ENCODE measurements at places on chromosomes 12 and 14.

DNA sequence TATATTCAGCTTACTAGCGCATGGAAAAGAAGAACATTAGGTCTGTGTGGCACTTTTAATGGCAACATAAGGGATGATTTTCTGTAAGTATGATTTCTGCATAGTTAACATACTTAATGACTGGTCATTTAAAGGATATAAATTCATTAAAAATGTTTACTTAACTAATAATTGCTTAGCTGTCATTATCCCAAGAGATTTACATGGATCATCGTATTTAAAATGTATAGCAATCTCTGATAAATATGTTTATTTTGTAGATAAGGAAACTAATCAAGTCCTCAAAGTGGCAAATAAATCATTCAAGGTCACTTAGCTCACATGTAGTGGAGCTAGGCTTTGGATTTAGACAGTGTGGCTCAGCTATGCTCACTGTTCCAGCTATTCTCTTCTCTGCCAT, 158.6 kb downstream of the OTOGL start:
- H3K4me3 ChIP-seq: no peak overlapping the region
- no peak for DNase-seq
- no peaks in the 10 kb centered on the region for H3K27me3 ChIP-seq

GRCh38 chr14:61470261-61470960, 149.0 kb downstream of the PRKCH start:
- peaks cover 50% of the 10 kb centered on the region for H3K4me1 ChIP-seq
- DNase-seq: peak; percentile 95
- H3K36me3 ChIP-seq: no peaks in the 10 kb centered on the region
- H3K27ac ChIP-seq: peak overlapping the region; percentile 90
- no peak overlapping the region for H3K4me3 ChIP-seq

GRCh38 chr14:64598404-64598803, 48.6 kb downstream of the PPP1R36 start:
- H3K36me3 ChIP-seq: no peaks in the 10 kb centered on the region
- no peaks in the 10 kb centered on the region for H3K27me3 ChIP-seq
- no peak overlapping the region for H3K27ac ChIP-seq
- H3K4me1 ChIP-seq: no peaks in the 10 kb centered on the region
- no peak overlapping the region for H3K4me3 ChIP-seq

DNA sequence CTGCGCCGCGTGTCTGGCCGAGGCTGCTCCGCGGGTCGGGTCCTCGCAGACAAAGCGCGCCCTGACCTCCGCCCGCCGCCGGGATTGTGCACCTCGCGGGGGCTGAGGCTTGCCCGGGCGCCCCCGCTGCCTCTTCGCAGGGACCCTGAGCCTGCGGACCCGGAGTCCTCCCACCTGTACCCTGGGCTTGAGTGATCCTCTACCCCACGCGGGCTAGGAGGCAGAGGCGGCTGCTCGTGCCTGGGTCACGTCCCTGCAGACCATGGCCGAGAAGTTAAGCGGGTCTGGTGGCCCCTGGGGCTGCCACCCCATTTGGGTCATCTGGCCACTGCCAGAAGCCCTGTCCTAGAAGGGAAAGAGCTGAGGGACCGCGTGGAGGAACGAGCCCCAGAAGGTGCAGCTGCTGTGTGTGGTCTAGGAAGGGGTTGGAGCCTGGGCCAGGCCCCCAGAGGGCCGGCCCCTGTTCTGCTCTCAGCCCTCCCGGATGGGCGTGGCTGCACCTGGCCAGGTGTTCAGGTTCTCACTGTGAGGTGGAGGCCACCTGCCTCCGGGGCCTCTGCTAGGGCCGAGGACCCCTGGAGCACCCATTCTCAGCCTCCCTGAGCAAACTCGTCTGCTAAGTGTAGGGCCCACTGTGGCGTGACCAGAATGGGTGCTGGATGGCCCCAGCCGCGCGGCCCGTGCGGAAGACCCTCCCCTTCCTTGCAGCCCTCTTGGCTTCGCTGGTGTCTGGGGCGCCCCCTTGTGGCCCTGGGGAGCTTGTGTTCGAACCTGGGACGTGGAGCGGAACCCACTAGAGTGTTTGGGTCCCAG, 49.6 kb downstream of the LRCOL1 start:
- peak overlapping the region; percentile 63 for H3K4me3 ChIP-seq
- H3K27ac ChIP-seq: no peak overlapping the region
- peaks cover 12% of the 10 kb centered on the region for H3K4me1 ChIP-seq
- DNase-seq: peak; percentile 74

- DNase-seq: no peak
- H3K36me3 ChIP-seq: no peaks in the 10 kb centered on the region
- H3K27me3 ChIP-seq: no peaks in the 10 kb centered on the region
- H3K4me3 ChIP-seq: no peak overlapping the region
These were observed 284.5 kb downstream of the CACNA1C start for GRCh38 chr12:2337031-2338010.

DNA sequence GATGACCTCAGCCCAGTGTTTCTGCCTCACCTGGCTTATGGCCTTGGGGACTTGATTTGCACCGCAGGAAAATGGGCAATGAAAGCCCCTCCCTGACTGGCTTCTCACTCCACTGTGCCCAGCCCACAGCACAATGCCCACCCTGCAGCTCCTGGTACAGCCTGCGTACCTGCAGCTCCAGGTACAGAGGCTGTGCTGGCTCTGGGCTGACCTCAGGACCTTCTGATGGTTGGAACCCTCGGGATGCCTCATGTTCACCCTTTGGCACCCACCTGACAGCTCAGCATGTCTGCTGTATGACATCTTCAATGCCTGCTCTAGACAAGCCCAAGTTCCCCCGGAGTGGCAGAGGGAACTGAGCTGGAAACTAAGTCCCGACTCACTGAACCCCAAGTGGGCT, 87.1 kb downstream of the ALG10 start:
- H3K4me3 ChIP-seq: no peak overlapping the region
- no peaks in the 10 kb centered on the region for H3K4me1 ChIP-seq
- H3K27ac ChIP-seq: no peak overlapping the region
- no peaks in the 10 kb centered on the region for H3K27me3 ChIP-seq
- no peaks in the 10 kb centered on the region for H3K36me3 ChIP-seq

DNA sequence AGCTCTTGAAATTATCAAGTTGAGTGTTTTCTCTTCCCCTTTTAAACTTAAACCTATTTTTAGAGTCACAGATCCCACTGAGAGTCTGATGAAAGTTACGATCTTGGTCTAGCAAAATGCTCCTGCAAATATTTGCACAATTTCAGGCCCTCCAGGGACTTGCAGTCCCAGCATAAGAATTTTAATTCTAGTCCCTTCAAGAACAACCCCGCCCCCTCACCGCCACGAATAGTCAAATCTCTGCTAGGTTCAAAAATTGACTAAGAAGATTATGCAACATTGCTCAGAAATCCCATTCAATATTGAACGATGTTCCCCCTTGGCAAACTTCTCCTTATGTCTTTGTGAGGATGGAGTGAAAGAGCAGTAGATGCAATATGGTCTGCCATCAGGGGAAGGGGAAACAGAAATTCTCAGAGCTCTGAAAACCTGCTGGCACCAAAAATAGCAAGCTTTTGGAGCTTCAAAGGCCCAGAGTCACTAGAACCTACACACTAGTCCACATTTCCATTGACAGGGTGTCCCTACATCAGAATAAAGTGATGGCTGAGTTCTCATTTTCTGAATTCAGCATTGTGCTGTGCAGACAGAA, 127.5 kb upstream of the CCDC175 start:
- H3K36me3 ChIP-seq: no peaks in the 10 kb centered on the region
- H3K27me3 ChIP-seq: no peaks in the 10 kb centered on the region
- H3K4me3 ChIP-seq: no peak overlapping the region
- DNase-seq: no peak

- DNase-seq: no peak
- H3K27ac ChIP-seq: no peak overlapping the region
- no peaks in the 10 kb centered on the region for H3K4me1 ChIP-seq
- no peaks in the 10 kb centered on the region for H3K36me3 ChIP-seq
- H3K4me3 ChIP-seq: no peak overlapping the region
These were observed 53.2 kb upstream of the HIF1A start for GRCh38 chr14:61641914-61642613.

- H3K4me1 ChIP-seq: no peaks in the 10 kb centered on the region
- H3K27me3 ChIP-seq: no peaks in the 10 kb centered on the region
- no peaks in the 10 kb centered on the region for H3K36me3 ChIP-seq
- no peak overlapping the region for H3K27ac ChIP-seq
- DNase-seq: no peak
These were observed 9.6 kb upstream of the FLVCR2 start for GRCh38 chr14:75568791-75569190.

GRCh38 chr14:56181681-56182085, 63.5 kb downstream of the PELI2 start:
- H3K36me3 ChIP-seq: no peaks in the 10 kb centered on the region
- H3K27me3 ChIP-seq: no peaks in the 10 kb centered on the region
- no peak overlapping the region for H3K27ac ChIP-seq
- DNase-seq: peak; percentile 51
- H3K4me3 ChIP-seq: no peak overlapping the region

DNA sequence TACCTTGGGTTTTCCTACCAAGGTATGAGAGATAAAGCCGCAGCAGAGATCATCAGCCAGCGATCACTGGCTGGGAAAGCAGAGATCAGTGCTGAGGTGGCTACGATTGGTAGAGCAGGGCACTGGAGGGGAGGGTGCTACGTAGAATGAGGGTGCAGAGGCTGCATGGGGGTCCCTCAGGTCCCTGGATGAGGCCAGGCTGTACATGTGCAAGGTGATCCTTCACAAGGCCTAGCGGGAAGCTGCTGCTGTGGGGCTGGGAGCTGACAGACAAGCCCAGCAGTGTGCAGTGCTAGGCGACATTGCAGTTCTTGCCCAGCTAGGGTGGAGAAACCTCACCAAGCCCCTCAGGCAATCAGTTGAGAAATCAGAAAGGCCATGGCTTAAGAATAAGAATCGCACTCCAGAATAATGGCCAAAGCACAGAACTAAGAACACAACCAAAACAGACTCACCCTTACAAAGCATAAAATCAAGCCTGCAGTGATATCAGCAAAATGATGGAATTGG, 37.2 kb upstream of the GPR132 start:
- no peak for DNase-seq
- no peak overlapping the region for H3K4me3 ChIP-seq
- no peaks in the 10 kb centered on the region for H3K27me3 ChIP-seq
- no peaks in the 10 kb centered on the region for H3K36me3 ChIP-seq
- H3K4me1 ChIP-seq: no peaks in the 10 kb centered on the region
- no peak overlapping the region for H3K27ac ChIP-seq

GRCh38 chr12:98420461-98420860, 94.9 kb upstream of the TMPO start:
- H3K4me1 ChIP-seq: peaks cover 4% of the 10 kb centered on the region
- DNase-seq: peak; percentile 32
- H3K4me3 ChIP-seq: no peak overlapping the region
- no peak overlapping the region for H3K27ac ChIP-seq

DNA sequence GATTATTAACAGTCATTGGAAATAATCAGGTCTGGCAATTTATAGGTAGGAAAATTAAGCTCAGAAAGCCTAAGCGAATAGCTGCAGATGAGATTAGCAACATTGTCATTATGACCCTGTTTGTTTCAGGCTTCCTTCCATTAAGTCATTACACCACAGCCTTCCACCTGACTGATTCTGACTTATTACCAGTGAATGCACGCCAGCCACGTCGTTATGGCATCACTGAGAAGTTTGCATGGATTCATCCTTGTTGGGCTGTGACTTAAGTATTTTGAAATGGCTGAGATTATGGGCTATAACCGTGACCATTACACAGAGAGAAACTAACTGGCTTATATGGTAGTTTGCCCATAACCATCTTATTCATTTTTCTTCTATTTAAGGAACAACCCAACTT, 18.6 kb downstream of the RASSF8 start:
- H3K36me3 ChIP-seq: no peaks in the 10 kb centered on the region
- H3K27me3 ChIP-seq: no peaks in the 10 kb centered on the region
- no peak overlapping the region for H3K4me3 ChIP-seq

GRCh38 chr12:67426067-67426466, 156.9 kb downstream of the CAND1 start:
- H3K4me1 ChIP-seq: no peaks in the 10 kb centered on the region

DNA sequence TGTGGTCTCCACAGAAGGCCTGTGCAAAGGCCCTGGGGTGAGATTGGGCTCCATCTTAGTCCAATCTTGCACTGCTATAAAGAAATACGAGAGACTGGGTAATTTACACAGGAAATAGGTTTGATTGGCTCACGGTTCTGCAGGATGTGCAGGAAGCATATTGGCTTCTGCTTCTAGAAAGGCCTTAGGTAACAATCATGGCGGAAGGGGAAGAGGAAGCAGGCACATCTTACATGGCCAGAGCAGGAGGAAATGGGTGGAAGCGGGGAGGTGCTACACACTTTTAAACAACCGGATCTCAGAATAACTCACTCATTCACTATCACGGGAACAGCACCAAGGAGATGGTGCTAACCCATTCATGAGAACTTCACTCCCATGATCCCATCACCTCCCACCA, 55.4 kb downstream of the FAR2 start:
- H3K4me3 ChIP-seq: no peak overlapping the region
- H3K36me3 ChIP-seq: no peaks in the 10 kb centered on the region
- no peaks in the 10 kb centered on the region for H3K27me3 ChIP-seq
- H3K27ac ChIP-seq: no peak overlapping the region
- no peaks in the 10 kb centered on the region for H3K4me1 ChIP-seq

DNA sequence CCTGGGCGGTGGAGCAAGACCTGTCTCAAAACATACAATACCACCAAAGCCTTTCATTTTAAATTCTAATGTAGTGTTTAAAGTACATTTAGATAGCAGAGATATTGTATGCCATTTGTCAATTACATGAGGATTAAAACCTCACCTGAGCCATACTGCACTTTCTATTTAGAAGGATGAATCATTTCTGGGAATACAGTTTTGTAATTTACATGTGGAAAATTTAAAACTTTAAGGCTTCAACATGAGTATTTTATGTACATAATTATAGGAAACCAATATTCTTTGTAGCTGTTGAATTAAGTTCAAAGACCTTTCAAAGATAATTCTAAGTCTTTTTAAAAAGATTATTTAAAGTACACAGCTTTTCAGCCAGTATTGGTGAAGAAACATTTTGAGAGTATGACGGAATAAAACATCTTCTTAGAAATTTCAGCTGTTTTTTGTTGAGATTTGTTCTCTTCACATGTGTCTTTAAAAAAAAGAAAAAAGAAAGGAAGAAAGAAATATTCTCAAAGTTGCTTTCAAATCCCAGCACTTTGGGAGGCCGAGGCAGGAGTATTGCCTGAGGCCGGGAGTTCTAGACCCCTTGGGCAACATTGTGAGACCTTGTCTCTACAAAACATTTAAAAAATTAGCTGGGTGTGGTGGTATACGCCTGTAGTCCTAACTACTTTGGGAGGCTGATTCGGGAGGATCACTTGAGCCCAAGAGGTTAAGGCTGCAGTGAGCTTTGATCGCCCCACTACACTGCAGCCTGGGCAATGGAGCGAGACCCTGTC, 34.5 kb upstream of the CCT2 start:
- H3K4me1 ChIP-seq: no peaks in the 10 kb centered on the region
- H3K36me3 ChIP-seq: no peaks in the 10 kb centered on the region
- no peaks in the 10 kb centered on the region for H3K27me3 ChIP-seq
- no peak overlapping the region for H3K27ac ChIP-seq

DNA sequence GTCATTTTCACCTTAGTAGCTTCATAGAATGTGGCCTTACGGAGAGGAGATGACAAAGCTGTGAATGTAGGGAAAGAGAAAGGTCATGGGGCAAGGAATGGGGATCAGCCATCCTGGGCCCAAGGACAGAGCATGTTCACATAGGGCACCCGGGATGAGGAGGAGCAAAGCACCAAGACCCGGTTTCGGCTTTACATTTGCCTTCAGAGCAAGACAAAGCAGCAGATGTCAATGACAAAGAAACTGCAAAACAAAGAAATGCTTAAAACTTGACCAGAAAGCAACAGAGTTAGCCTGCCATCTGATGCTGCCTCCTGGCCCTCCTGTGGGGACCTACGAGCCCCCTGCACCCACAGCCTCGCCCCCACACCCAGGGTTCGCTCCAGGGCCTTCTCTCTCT, 249.2 kb downstream of the SLC41A2 start:
- no peak overlapping the region for H3K27ac ChIP-seq
- peaks cover 7% of the 10 kb centered on the region for H3K4me1 ChIP-seq
- no peaks in the 10 kb centered on the region for H3K27me3 ChIP-seq
- no peaks in the 10 kb centered on the region for H3K36me3 ChIP-seq
- no peak overlapping the region for H3K4me3 ChIP-seq
